Kasumi-1 (cell line): ENCODE measurements at places on chromosomes 7 and 10.

DNA sequence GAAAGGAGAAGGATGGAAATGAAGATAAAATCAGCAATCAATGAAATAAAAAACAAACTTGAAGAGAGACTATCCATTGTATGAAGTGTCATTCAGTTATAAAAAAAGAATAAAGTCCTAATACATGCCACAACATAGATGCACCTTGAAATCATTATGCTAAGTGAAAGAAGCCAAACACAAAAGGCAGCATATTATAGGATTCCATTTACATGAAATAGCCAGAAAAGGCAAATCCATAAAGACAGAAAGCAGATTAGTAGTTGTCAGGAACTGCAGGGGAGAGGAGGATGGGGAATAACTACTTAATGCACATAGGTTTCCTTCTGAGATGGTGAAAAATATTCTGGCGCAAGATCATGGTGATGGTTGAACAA, 6.6 kb upstream of the PON1 start:
- no peak for DNase-seq

GRCh38 chr7:18200855-18201254, 173.2 kb upstream of the PRPS1L1 start:
- DNase-seq = no peak

DNA sequence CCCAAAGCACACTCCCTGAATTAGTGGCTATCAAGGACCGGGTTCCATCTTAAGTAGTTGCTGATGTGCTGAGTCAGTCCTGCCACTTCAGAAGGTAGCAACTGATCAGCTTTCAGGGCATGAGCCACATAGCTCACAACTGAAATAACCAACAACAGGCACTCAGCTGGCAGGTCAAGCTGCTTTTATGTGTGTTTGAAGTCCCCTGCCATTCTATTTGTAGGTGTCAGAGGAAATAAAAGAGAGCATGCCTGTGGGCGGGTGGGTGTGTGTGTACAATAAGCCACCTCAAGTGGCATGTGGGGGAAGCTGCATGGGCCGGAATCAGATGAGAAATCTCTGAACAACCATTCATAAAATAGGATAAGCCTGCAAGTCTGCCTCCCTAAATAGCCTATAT, 114.3 kb upstream of the YAE1 start:
- DNase-seq = no peak

- no peak for DNase-seq
Measured at GRCh38 chr7:139496528-139496927, 13.1 kb upstream of the KLRG2 start.

DNA sequence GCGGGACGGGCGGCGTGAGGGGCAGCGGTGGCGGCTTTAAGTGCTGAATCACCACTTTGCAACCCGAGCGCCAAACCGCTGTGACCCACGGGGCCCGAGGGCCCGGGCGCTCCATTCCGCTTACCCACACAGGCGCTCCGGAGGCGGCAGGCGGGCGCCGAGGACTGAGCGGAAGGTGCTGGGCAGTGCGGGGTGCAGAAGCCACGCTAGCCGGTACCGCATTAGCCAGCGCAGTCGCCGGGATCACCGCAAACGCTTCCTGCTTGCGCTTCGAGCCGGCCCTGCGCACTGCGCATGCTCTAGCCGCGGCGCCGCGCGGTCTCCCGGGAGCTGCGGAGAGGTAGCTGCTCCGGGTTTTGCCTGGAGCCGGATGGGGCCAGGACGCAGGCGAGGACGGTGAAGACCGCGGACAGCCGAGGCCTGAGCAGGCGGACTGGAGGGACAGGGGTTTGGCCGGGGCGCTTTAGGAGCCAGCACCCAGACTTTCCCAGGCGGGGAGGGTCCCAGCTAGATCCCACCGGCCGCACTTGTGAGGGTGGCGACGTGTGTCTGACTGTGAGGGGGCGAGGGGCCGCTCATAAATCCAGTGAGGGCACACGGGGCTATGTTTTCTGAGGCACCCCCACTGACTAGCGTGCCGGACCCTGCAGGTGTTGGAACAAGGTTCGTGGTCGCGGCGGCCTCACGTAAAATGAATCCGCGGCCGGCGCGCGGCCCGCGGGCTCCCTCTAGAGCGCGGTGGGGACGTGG, at the start of gene IDE:
IDE (minus strand) TSS at position 296 of the 750 bp plus-strand sequence; CDS start at position 222, 74 bp downstream.
- peak; percentile 73 for DNase-seq

DNA sequence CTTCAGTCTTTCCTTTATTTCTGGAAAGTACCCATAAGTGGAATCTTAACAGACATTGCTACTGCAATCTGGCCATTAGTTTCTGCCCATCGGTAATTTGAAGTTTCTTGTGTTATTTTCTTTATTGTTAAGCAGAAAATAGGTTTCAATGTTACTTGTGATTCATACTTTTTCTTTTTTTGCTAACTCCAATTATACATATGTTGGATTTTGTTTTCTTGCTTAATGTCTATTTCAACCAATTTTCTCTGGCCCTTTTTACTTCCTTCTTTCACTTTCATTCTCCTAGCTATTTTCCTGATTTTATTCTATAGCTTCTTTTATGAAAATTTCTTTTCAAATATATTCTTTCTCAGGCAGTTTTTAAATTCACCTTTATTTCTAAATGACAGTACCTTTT, 457.4 kb downstream of the TCERG1L start:
- no peak for DNase-seq

- DNase-seq = no peak
Measured at GRCh38 chr10:78515038-78515872, 481.6 kb downstream of the RPS24 start.

- DNase-seq = no peak
Measured at GRCh38 chr10:81068460-81068859, 530.8 kb downstream of the SH2D4B start.

- DNase-seq = no peak
Measured at GRCh38 chr7:1094870-1095269, 7.0 kb downstream of the GPER1 start.

GRCh38 chr7:77823787-77824186, 25.2 kb downstream of the PHTF2 start:
- no peak for DNase-seq

DNA sequence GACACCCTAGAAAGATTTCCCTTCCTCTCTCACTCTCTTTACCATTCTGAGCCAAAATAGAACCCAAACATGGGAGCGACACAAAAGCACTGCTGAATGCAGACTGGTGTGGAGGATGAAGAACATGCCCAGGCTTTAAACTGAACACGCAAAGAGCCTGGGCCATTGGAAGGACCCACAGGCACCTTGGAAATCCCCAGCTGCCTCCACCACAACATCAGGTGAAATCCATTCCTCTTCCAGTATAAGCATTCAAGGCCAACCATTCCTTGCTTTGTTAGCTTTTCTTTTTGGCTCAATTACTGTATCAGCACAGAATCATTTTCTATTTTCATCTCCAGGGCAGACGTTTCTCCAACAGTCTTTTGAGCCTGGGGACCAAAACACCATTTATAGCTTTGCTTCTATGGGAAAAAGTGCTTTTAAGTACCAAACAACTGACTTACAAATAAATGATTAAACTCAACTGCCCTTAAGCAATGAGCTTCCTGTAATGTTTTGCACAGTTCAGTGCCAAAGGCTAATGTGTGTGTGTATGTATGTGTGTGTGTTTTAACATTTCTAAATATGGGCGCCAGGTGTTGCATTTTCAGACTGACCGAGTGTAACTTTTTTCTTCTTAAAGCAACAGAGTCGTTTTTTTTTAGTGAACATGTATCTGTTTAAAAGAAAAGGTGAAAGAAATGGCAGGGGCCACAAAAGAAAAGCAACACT, 16.2 kb upstream of the BLNK start:
- DNase-seq = no peak

GRCh38 chr7:43572516-43573049, 10.3 kb upstream of the STK17A start:
- peak; percentile 98 for DNase-seq

GRCh38 chr7:111085356-111085755, 5.6 kb upstream of the LRRN3 start:
- no peak for DNase-seq
